DMS153 (cell line): ENCODE measurements at places on chromosomes 3 and 15.

- no peak for DNase-seq
Measured at GRCh38 chr15:65363766-65364165, 14.0 kb downstream of the IGDCC3 start.

- DNase-seq, result no peak
Measured at GRCh38 chr15:31347981-31348803, 21.6 kb downstream of the KLF13 start.

- DNase-seq, result no peak
Measured at GRCh38 chr3:41684797-41685735, 276.8 kb downstream of the ULK4 start.

DNA sequence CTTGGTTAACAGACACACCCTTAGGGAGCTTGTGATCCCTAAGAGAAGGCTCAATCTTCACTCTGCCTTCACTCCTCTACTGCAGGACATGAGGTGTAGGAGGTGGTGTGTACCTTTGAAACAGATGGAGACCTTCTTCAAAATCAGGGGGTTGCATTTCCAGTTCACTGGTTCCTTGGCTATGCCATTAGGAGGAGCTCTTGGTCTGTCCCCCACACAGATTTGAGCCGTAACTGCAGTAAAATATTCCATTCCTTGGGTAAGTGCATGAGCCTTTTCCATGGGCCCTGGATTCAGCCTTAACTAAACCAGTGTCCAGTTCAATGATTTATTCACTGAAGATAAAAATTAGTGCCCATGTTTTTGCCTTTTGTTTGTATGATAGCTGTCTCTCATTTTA, 144.6 kb downstream of the MCTP2 start:
- no peak for DNase-seq

DNA sequence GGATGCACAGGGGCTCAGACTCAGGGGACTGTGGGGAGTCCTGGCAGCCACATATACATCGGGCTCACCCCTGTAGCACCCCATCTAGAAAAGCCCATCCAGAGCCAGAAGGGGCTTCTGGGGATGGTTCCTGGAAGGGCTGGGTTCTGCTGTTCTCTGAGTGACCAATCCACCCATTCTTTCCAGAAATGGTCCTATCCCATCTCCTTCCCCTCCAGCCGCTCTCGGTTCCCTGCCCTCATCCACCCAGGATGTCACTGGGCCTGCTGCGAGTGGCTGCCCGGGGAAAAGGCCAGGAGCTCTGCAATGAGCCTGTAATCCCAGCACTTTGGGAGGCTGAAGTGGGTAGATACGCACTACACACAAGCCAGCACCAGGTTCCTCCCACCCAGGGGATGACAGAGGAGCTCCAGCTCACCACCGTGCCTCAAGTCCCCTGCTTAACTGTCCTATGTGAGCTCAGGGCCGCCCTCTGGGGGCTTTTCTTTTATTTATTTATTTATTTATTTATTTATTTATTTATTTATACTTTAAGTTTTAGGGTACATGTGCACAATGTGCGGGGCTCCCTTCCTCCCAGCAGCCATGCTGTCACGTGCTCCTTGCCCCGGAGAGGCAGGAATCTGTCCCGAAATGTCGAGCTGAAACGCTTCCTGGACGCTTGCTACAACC, 13.6 kb upstream of the CSK start:
- DNase-seq, result no peak

DNA sequence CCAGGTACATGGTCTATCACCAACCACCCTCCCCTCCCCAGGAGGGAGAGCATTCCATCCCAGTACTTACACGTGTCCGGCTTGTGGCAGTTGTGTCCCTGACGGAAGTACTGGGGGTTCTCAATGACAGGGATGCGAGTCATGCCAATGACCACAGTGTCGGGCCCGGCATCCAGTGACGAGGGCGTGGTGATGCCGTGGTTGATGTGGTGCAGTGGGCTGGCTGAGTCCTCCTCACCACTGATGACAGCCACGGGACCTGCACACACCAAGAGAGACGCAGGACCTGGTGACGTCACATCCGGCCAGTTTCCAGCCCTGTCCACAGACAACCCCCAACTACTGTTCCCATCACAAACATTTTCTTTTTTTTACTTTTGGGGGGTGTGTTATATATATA, 223.8 kb downstream of the NTRK3 start:
- DNase-seq, result no peak

DNA sequence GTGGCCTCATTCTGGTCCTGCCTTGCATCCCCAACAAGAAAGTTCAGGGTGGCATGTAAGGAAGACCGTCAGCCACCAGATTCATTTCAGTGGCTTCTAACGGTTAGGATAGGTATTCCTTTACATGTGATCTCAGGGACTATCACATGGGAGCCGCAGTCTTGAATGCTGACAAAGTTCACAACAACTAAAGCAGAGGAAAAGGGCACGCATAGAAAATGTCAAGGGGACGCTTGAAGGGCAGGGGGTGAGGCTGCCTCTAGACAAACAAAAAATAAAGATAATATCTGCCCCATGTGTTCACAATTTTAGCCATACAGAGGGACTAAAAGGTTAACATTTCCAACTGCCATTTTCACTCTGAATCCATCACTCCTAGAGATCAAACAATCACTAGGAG, 31.9 kb upstream of the ARL8B start:
- no peak for DNase-seq
